CD4-positive, alpha-beta memory T cell (primary cell): ENCODE measurements at places on chromosomes 16 and 17. TPM values are rescaled to one million over a fixed set of nuclear protein-coding genes. Genes with fewer than 3 reads are reported as not detected.

- H3K36me3 ChIP-seq, result no peaks in the 10 kb centered on the region
- no peak for DNase-seq
- no peak overlapping the region for H3K4me3 ChIP-seq
- no peak overlapping the region for H3K27ac ChIP-seq
- no peaks in the 10 kb centered on the region for H3K4me1 ChIP-seq
Observed at GRCh38 chr17:50046179-50046578, 9.7 kb upstream of the ITGA3 start.

- no peak overlapping the region for H3K4me3 ChIP-seq
- DNase-seq, result no peak
- no peaks in the 10 kb centered on the region for H3K36me3 ChIP-seq
- H3K27ac ChIP-seq, result no peak overlapping the region
- H3K4me1 ChIP-seq, result no peaks in the 10 kb centered on the region
- no peaks in the 10 kb centered on the region for H3K27me3 ChIP-seq
Observed at GRCh38 chr16:55277536-55277935, 46.5 kb upstream of the IRX6 start.

GRCh38 chr17:7912927-7913524 is 3.1 kb downstream of the RNF227 start:
- peaks cover 37% of the 10 kb centered on the region for H3K36me3 ChIP-seq
- no peak overlapping the region for H3K4me3 ChIP-seq
- peak; percentile 71 for DNase-seq
- no peak overlapping the region for H3K27ac ChIP-seq
- H3K27me3 ChIP-seq, result no peaks in the 10 kb centered on the region

- H3K36me3 ChIP-seq, result no peaks in the 10 kb centered on the region
- no peak overlapping the region for H3K27ac ChIP-seq
- no peak for DNase-seq
- H3K4me1 ChIP-seq, result no peaks in the 10 kb centered on the region
- no peak overlapping the region for H3K4me3 ChIP-seq
- no peaks in the 10 kb centered on the region for H3K27me3 ChIP-seq
Observed at GRCh38 chr17:10516065-10516464, 2.3 kb downstream of the MYH1 start.

- no peak for DNase-seq
- H3K4me3 ChIP-seq, result no peak overlapping the region
- no peak overlapping the region for H3K27ac ChIP-seq
Observed at GRCh38 chr16:12811441-12812383, 8.0 kb upstream of the CPPED1 start.

DNA sequence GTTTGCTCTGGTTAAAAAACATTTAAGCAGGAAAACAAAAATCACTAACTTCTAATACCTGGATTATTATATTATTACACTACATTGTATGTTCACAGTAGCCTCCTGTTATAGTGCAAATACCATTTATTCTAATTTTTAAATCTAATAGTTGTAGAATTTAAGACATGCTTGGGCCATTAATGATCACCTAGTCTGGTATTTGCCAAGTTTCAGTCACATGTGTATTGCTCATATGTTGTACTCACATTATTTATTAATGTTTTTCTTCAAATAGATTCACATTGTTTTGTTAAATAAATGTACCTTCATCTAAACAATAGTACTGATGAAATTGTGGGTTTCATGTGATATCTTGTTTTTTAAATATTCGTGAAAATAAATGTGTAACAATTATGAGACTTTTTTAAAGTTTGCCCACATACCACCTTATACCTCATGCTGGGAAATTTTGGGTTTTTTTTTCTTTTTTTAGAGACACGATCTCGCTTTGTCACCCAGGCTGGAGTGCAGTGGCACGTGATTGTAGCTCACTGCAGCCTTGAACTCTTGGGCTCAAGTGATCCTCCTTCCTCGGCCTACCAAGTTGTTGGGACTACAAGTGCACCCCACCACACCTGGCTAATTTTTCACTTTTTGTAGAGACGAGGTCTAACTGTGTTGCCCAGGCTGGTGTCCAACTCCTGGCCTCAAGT is 5.9 kb downstream of the ZNF771 start:
- no peaks in the 10 kb centered on the region for H3K27me3 ChIP-seq
- H3K4me1 ChIP-seq, result peaks cover 23% of the 10 kb centered on the region
- no peak overlapping the region for H3K27ac ChIP-seq
- H3K36me3 ChIP-seq, result no peaks in the 10 kb centered on the region
- H3K4me3 ChIP-seq, result no peak overlapping the region

DNA sequence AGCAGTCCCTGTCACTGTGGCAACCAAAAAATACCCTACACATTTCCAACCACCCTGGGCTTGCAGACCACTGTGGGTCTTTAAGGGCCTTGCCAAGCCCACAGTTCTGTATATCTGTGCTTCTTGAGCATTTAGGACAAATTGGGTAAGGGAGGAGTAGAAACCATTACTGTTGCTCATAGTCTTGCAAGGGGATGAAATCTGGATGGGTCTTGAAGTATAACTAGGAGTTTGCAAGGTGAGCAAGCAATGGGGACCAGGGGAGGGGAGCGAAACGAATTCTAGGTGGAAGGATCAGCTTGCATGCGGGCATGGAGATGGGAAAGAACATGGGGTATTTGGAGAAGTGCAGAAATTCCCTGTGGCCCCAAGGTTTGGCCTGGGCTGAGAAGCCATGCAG is 202.9 kb downstream of the RAB11FIP4 start:
- no peak overlapping the region for H3K4me3 ChIP-seq
- H3K27ac ChIP-seq, result no peak overlapping the region
- H3K36me3 ChIP-seq, result no peaks in the 10 kb centered on the region

DNA sequence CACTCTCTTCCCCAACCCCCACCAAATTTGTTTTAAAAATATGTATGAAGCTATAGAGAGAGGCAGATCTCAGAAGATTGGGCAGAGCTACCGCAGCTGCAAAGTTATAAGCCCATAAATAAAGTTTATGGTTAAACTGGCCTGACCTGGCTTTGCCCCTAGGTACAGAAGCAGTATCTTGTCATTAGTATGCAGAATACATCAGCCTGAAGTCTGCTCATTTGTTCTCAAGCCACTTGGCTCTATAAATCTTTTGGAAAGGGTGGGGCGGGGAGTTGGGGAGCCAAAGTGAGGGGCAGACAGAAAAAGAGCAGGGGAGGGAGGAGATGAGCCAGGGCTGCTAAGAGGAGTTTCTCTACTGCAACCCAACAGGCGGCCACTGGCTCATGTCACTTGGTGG is 113.2 kb downstream of the SOX9 start:
- no peak overlapping the region for H3K27ac ChIP-seq
- H3K4me1 ChIP-seq, result no peaks in the 10 kb centered on the region
- no peak overlapping the region for H3K4me3 ChIP-seq

DNA sequence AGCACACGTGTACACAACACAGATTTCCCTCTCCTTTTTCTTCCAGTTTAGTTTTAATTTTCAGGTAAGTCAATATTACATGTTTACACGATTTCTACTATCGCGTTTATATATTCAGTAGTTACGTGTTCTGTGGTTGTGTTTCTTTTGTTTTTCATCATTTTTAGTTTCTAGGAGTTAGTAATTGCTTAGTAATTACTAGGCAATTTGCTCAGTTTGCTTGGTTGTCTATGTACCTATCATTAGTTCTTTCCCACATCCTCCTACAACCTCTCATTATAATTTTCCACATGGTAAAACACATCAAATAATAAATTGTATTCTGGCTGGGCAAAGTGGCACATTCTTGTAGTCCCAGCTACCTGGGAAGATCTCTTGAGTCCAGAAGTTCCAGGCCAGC is 24.6 kb upstream of the GUCY2D start:
- H3K4me3 ChIP-seq, result no peak overlapping the region
- no peaks in the 10 kb centered on the region for H3K36me3 ChIP-seq
- H3K27me3 ChIP-seq, result no peaks in the 10 kb centered on the region
- H3K27ac ChIP-seq, result no peak overlapping the region
- no peaks in the 10 kb centered on the region for H3K4me1 ChIP-seq
- DNase-seq, result no peak

DNA sequence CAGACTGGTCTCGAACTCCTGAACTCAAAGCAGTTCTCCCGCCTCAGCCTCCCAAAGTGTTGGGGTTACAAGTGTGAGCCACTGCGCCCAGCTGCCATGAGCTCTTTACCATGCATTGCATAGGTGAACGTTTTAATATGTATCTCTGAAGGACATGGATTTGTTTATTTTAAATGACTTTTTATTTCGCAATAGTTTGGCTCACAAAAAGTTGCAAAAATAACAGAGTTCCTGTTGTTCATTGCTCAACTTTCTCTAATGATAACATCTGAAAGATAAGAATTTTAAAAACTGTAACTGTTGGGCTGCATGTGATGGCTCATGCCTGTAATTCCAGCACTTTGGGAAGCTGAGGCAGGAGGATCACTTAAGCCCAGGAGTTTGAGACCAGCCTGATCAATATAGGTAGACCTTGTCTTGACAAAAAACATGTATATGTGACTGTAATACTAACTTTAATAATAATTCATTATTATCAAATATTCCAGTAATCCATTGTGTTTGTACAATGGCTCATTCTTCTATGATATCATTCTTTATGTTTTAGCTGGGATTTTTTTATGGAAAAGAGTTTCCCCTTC is 80.1 kb downstream of the ABCC1 start:
- peaks cover 4% of the 10 kb centered on the region for H3K36me3 ChIP-seq
- no peaks in the 10 kb centered on the region for H3K27me3 ChIP-seq
- DNase-seq, result no peak
- peaks cover 46% of the 10 kb centered on the region for H3K4me1 ChIP-seq

GRCh38 chr17:71409137-71409536 is 711.7 kb upstream of the SOX9 start:
- no peak for DNase-seq
- H3K27ac ChIP-seq, result no peak overlapping the region
- no peaks in the 10 kb centered on the region for H3K4me1 ChIP-seq
- H3K27me3 ChIP-seq, result no peaks in the 10 kb centered on the region
- no peaks in the 10 kb centered on the region for H3K36me3 ChIP-seq

DNA sequence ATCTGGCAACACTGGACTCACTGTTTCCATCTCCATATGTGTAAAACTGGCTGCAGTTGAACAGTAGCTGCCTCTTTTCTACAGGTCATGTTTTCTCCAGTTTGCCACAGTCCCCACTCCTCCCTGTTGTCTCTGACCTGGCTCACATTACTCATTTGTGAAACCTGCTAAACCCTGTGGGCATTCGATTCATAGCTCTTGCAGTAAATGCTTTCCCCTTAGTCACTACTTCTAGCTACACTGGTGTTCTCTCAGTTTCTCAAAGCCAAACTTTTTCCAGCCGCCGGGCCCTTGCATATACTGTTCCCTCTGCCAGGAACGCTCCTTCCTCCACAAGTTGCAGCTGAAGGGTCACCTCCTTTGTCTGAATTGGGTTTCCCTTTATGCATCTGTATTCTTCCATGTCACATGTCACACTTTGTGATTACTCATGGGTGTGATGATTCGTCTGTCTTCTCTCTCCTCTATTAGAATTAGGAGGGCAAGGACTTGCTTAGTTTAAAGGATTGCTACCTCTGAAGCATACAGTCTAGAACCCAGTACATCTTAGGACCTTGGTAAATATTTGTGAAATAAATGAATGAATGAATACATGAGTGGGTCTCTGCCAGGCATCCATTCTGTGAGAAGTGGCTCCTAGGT is 15.0 kb upstream of the MT4 start:
- peaks cover 16% of the 10 kb centered on the region for H3K4me1 ChIP-seq
- no peak overlapping the region for H3K4me3 ChIP-seq
- no peak overlapping the region for H3K27ac ChIP-seq
- H3K36me3 ChIP-seq, result no peaks in the 10 kb centered on the region
- no peaks in the 10 kb centered on the region for H3K27me3 ChIP-seq

GRCh38 chr16:4544473-4544872 is 5.9 kb upstream of the CDIP1 start:
- peaks cover 6% of the 10 kb centered on the region for H3K4me1 ChIP-seq
- H3K36me3 ChIP-seq, result no peaks in the 10 kb centered on the region
- no peak overlapping the region for H3K27ac ChIP-seq
- H3K4me3 ChIP-seq, result no peak overlapping the region

GRCh38 chr17:65660078-65660477 is 98.6 kb upstream of the AXIN2 start:
- H3K27ac ChIP-seq, result no peak overlapping the region
- DNase-seq, result no peak
- H3K4me3 ChIP-seq, result no peak overlapping the region
- no peaks in the 10 kb centered on the region for H3K36me3 ChIP-seq

DNA sequence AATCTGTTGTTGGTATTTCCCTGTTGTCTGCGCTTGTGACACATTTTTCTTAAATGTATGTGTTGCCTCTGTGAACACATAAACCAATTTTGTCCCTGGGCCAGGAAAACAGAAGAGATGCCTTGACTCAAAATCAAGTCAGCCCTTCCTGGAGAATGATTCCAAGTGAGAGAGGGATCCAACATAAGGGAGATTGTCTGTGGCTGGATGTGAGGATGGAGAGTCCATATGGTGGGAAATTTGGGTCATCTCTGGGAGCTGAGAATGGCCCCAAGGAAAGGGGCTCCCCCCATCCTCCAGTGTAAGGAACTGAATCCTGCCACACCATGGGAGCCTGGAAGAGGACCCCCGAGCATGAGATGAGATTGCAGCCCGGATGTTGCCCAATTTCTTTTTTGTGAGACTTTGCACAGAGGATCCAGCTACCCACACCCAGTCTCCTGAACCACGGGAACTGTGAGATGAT is 13.5 kb downstream of the CRYM start:
- H3K4me3 ChIP-seq, result no peak overlapping the region
- DNase-seq, result no peak
- no peaks in the 10 kb centered on the region for H3K4me1 ChIP-seq
- H3K36me3 ChIP-seq, result no peaks in the 10 kb centered on the region
- H3K27me3 ChIP-seq, result no peaks in the 10 kb centered on the region

- H3K4me1 ChIP-seq, result no peaks in the 10 kb centered on the region
- no peak overlapping the region for H3K27ac ChIP-seq
- no peak overlapping the region for H3K4me3 ChIP-seq
- DNase-seq, result no peak
Observed at GRCh38 chr16:65658349-65658748, 536.5 kb upstream of the CDH11 start.

DNA sequence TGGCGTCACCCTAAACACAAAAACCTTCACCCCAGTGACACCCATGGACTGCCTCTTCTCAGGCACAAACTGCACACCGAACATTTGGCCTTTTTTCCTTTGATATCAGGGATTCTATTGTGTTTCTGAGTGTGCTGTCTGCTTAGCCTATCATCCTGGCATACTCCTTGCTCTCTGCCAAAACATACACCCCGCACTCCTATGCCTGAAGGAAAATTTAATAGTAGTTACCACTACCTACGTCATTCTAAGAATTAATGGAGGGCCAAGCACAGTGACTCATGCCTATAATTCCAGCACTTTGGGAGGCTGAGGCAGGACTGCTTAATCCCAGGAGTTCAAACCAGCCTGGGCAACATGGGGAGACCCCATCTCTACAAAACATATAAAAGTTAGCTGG is 19.9 kb upstream of the SLFN13 start:
- no peaks in the 10 kb centered on the region for H3K27me3 ChIP-seq
- no peak overlapping the region for H3K4me3 ChIP-seq
- H3K4me1 ChIP-seq, result peaks cover 34% of the 10 kb centered on the region
- no peak overlapping the region for H3K27ac ChIP-seq

CACNA1G gene
- total RNA-seq, result not detected

PRSS22 gene
- total RNA-seq, result 0.39 TPM

CCL15 gene
- total RNA-seq, result not detected

CENPV gene
- total RNA-seq, result 8.4 TPM
